NCI-H524 (cell line): ENCODE measurements at places on chromosomes 16 and 17.

- no peak for DNase-seq
These were observed 49.0 kb downstream of the KANSL1 start for GRCh38 chr17:46144246-46144645.

- no peak for DNase-seq
These were observed 53.2 kb downstream of the SLC39A11 start for GRCh38 chr17:73039282-73039681.

GRCh38 chr17:44940317-44940716, 7.3 kb downstream of the KIF18B start:
- no peak for DNase-seq

DNA sequence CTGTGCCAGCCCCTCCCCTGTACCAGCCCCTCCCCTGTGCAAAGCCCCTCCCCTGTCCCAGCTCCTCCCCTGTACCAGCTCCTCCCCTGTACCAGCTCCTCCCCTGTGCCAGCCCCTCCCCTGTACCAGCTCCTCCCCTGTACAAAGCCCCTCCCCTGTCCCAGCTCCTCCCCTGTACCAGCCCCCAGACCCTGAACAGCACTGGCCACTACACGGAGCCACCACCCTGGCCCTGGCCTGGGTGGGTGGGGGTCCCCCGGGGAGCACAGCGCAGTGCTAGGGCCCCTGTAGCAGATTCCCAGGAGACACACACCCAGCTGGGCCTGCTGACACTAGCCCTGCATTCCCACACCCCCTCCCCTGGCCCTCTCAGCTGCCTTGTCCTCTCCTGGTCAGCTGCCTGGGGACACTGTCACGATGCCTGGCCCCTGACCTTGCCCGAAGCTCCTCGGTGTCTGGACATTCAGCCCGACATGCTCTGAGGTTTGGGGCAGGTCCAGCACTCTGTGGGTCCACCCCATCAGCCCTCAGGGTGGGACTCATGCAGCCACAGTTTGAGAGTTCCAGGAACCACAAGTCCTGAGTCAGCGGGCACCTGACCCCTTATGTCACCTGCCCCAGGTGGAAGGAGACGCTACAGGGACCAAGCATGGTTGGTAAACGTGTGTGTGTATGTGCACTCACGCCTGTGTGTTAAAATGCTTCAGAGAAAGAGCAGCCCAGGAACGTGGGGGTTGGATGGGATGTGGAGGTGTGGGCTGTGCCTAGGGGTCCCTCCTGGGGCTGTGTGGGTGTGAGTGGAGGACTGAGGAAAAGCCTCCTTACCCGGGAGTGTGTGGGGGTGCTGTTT, 114.2 kb downstream of the METRNL start:
- DNase-seq = no peak

GRCh38 chr17:6641247-6641863, 495 bp downstream of the TXNDC17 start:
- DNase-seq = peak; percentile 10

- peak; percentile 88 for DNase-seq
These were observed 22.8 kb upstream of the PVALEF start for GRCh38 chr17:81142301-81143199.

DNA sequence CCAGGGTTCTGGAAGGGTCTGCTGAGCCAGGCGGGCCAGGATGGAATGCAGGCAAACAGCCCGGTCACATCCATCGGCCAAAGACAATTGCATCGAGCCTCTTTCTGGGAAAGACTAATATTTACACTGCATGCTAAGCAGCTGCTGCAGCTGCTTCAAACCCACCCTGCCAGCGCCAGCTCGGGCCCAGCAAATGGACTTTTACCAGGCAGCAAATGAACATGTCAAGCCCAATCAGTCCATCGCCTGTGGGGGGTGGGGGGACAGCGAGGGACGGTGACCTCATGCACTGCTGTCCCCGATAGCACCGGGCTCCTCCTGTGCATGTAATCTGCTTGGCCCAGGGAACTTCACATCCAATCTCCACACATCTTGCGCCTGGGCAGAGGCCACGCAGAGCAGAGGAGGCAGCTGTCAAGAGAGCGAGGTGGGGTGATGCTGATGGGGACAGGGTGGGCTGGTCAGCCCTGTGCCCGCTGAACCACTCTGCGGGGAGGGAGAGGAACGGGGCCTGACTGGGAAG, 39.4 kb upstream of the CDH5 start:
- DNase-seq = no peak

GRCh38 chr17:13478326-13478830, 123.4 kb downstream of the HS3ST3A1 start:
- no peak for DNase-seq

DNA sequence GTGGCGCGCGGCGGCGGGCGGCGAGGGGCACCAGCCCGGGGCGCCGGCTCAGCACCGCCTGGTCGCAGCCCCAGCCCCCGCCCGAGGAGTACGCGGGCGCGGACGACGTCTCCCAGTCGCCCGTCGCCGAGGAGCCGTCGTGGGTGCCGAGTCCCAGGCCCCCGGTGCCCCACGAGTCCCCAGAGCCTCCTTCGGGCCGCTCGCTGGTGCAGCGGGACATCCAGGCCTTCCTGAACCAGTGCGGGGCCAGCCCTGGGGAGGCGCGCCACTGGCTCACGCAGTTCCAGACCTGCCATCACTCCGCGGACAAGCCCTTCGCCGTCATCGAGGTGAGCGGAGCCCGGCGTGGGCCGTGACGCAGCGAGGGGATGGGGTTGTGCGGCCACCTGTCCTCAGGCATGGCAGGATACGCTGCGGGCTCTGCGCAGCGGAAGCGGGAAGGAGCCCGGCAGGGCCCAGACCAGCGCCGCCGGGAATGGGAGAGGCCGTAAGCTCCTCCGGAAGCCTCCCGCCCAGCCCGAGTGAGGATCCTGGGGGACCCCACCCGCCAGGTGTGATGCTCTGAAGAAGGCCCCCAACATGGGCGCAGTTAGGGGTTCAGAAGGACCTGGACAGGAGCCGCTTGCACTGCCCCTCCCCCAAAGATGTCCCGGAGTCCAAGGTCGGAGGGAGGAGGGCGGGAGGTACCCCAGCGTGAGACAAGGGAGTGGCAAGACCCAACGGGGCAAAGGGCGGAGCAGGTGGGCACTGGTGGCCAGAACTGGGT, 522 bp downstream of the NAGS start:
- DNase-seq = peak; percentile 51

GRCh38 chr16:50774960-50775359, 33.1 kb downstream of the CYLD start:
- DNase-seq = no peak

DNA sequence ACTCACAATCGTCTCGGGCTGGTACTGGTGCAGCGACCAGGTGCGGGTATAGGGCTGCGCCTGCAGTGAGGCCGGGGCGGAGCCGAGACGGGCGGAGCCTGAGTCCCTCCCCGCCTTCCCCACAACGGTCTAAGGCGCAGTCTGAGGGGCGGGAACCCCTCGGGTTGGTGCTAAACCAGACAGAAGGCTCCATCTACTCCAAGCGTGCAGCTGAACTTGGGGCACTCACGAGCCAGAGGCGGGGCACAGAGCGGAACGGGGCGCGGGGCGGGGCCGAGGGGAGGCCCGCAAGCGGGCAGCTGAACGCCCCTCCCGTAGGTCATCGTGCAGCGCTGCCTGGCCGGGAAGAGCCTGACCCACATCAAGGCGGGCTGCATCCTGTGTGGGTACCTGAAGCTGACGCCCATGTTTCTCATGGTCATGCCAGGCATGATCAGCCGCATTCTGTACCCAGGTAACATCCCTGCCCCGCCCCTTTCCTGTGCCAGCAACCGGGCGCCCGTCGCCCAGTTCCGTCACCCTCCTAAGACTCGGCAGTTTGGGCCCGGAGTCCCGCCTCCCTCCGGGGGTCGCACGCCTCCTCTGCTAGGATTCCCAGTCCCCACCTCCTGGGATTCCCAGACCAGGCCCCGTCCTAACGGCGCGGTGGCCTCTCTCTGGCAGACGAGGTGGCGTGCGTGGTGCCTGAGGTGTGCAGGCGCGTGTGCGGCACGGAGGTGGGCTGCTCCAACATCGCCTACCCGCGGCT, 5.0 kb downstream of the SLC5A2 start:
- DNase-seq = peak; percentile 80

- DNase-seq = no peak
These were observed 3.7 kb downstream of the CCNF start for GRCh38 chr16:2432801-2433505.

DNA sequence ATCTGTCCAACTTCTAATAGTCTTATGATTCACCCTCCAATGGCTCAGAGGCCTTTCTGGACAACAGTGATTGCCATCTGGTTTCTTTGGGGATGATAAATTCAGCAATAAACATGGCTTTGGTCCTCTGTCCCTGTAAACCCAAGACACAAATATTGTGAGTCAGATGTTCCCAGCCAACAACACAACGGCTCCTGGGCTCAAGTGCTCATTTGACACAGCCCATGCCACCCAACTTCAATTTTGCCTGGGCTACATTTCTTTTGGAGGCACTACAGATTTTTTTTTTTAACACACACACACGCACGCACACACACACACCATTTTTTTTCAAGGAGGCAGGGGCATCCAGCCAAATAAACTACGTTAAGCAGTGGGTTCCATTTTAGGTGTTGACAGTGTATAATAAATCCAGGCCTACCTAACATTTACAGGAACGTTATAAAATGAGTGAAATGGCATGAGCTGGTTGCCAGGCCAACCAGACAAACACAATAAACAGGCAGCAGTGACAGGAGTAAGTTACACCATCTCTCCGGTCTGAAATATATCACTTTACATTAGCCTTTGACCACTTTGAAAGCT, 939.9 kb upstream of the SOX9 start:
- DNase-seq = no peak

DNA sequence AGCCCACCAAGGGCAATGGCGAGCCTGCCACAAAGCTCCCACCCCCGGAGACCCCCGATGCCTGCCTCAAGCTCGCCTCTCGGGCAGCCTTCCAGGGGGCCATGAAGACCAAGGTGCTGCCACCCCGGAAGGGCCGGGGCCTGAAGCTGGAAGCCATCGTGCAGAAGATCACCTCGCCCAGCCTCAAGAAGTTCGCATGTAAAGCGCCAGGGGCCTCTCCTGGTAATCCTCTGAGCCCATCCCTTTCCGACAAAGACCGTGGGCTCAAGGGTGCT, 40.1 kb downstream of the SREBF1 start:
- no peak for DNase-seq

DNA sequence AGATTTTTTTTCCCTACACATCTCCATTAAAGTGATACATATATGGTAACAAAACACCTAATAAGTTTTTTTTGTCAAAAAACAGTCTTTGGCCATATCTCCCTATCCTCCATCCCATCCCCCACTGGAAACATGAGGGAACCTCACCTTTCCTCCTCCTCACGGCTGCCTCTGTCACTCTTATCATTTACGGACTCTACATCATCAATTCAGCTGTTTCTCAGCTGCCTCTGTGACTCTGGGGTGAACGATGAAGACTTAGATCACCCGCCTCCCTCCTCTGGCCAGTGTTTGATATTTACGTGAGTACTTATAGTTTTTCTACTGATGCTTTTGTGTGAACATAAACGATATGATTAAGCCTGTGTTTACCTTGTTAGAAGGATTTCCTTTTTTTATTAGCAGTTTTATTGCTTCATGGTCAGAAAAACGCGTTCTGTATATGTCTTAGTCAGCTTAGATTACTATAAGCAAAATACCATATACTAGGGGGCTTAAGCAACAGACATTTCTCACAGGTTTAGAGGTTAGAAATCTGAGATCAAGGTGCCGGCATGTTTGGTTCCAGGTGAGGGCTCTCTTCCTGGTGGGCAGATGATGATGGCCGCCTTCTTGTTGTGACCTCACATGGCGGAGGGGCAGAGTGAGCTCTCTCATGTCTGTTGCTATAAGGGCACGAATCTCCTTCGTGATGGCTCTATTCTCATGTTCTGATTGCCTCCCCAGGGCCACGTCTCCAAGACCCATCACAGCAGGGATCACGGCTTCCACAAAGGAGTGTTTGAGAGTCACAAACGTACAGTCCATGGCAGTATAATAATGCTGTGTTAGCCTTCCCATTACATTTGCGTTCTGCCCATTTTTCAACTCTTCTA, 32.1 kb downstream of the DNAH17 start:
- DNase-seq = no peak

DNA sequence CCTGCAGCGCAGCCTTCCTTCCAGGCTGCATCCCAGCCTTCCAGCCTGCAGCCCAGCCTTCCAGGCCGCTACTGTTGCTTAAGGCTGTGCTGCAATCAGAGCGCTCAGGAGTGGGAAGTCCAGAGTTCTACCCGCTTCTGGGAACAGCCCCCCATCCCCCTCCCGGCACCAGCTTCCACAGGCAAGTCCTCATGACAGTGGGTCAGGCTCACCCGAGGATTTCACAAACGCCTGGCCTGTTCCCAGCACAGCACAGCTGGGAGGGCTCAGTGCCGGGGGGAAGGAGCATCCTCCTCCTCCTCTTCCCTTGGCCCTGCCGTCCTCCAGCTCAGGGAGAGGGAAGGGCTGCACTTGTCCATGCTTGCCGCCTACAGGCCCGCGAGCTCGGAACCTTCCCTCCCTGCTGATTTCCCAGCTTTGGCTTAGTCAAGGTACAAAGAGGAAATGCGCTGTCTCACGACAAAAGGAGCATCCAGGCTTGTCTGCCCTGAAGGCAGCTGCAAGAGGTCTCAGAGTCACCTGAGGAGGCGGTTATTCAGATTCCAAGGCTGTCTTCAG, 8.3 kb downstream of the SOCS3 start:
- DNase-seq = no peak

GRCh38 chr17:19539841-19540311, 6.2 kb downstream of the SLC47A1 start:
- DNase-seq = no peak

DNA sequence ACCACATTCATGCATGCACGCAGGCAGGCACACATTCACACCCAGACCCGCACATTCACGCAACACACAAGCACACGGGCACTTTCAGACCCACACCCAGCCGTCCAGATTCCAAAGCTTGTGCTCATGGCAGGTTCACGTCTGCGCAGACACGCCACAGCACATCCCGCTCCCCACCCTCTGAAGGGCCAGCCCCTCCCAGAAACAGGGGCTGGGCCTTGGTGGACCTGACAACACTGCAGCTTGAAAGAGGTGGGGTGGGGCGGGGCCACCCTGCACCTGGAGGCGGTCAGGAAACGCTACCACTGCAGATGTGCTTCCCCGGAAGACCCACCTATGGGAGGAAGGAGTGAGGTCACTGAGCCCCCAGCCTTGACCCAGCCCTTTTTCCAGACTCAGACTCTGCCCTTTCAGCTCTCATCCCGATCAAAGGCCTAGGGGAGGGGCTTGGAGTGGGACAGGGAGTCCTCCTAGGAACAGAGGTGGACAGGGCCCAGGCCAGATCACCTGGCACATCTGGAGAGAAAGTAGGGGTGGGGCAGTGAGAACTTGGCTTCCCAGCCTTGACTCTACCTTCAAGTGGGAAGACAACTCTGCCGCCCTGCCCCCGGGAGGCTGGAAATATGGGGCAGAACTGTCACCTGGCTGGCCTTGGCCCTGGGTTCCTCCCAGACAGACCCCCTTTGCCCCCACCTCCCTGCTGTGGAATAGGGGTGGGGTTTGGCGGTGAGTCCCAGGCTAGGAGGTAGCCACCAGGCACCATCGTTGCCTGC, 11.0 kb downstream of the P3H4 start:
- no peak for DNase-seq

GRCh38 chr17:76561799-76562268, 22.0 kb downstream of the PRCD start:
- no peak for DNase-seq

GRCh38 chr16:82033683-82034300, 1.3 kb upstream of the HSD17B2 start:
- DNase-seq = no peak

- DNase-seq = no peak
These were observed 50.2 kb downstream of the DNAH3 start for GRCh38 chr16:21100447-21100846.
